ENCODE measurements at places on chromosomes 12 and 14. TPM values are rescaled to one million over a fixed set of nuclear protein-coding genes. Genes with fewer than 3 reads are reported as not detected.

DNA sequence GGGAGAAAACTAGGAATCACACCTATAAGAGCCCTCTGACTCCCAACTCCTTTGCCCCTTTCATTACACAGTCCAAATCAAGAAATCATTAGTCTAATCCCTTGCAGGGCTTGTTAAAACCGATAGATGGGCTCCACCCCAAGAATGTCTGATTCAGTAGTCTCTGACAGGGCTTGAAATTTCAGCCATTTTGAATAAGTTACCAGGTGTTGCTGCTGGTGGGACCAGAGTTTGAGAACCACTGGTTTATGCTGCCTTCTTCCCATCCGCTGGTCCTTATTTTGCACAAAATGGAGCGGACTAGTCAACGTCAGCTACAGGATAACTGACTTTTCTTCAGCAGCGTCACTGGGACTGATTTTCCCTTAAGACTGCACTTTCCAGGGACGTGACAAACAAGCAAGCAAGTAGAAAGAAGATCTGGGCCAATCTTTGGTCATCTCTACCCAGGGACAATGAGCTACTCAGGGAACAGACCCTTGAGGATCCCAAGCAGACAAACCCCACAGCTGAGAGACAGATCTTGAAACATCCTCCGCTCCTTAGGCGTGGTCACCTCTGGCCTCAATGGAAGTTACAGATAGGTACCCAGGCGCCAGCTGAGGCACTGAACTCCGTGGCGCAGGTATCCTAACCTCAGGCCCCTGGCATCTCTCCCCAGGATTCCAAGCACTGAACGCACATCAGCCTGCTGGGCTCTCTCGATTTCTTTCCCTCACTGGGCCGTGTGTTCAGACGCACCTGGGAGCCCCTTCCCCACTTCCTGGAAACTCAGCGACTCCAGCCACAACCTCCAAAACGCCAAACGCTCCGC is 900 bp downstream of the KCTD10 start:
- peak; percentile 27 for DNase-seq
- H3K4me3 ChIP-seq = peak overlapping the region; percentile 94
- H3K4me1 ChIP-seq = peaks cover 16% of the 10 kb centered on the region

GRCh38 chr12:46435625-46436024 is 63.1 kb upstream of the SLC38A2 start:
- no peaks in the 10 kb centered on the region for H3K36me3 ChIP-seq
- H3K27ac ChIP-seq = no peak overlapping the region
- peaks cover 2% of the 10 kb centered on the region for H3K4me1 ChIP-seq
- H3K4me3 ChIP-seq = no peak overlapping the region

ATF7 gene
- polyA plus RNA-seq = 17.3 TPM

DNA sequence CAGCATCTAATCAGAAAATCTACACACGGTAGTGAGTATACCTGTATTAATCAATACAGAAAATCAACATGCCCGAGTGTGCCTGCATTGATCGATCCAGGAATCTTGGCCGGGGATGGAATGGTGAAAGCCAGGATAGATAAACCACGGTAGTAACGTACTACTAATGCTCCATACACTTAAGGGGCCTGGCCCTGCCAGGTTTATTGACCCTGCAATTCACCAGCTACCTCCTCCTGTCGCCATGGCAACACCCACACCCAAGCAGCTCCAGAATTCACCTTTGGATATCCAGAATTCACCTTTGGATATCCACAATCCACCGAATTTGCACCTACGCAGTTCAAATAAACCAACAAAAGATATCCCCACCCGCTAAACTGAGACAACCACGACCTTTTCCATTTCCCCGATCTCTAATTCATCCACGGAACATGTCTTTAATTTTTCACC is 14.8 kb upstream of the CALM1 start:
- no peaks in the 10 kb centered on the region for H3K36me3 ChIP-seq
- no peaks in the 10 kb centered on the region for H3K27me3 ChIP-seq
- H3K27ac ChIP-seq = peak overlapping the region; percentile 96
- H3K4me1 ChIP-seq = peaks cover 16% of the 10 kb centered on the region
